ENCODE measurements at places on chromosomes 12 and 14.
A peak's percentile ranks its signal among the peaks of the same experiment; 100 is the strongest.

GRCh38 chr12:122730215-122731014, at the start of gene HCAR1:
HCAR1 (minus strand) TSS chr12:122730844; CDS start chr12:122730339, 505 bp downstream.
- DNase-seq = no peak

DNA sequence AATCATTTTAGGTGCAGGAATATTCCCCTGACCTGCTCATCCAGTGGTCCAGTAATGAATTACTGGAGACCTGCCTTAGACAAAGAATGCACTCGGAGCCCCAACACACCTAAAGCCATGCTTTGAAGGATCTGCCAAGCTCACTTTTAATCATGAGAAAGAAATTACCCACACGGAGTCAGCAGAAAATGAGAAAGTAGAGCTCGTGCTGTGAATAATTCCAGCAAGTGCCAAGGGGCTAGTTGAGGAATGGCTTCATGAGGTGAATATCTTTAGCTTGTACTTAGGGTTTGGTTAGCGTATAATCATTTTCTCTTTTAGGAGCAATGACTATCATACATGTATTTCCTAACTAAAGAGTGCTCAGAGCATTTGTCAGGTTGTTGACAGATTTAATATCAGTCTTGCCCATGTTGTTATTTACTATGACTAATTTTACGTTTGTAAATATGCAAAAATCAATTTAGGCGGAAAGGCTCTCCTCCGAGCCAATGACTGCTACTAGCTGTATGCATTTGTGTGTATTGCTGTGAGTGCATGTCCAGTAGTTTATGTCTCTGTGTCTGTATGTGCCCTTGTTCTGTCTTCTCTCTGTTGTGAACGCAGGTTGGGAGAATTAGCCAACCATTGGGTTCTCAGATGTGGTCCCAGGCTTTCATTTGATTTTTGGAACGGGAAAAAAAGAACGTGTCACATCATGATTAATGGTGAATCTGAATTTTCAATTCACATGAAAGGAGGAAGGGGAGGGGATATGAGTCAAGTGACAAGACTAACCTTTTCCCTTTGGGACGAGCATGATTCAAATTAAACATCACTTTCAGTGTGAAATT, 98.4 kb downstream of the RMST start:
- DNase-seq = no peak

- peak; percentile 83 for DNase-seq
Measured at GRCh38 chr14:53217316-53217994, 64.3 kb upstream of the DDHD1 start.

DNA sequence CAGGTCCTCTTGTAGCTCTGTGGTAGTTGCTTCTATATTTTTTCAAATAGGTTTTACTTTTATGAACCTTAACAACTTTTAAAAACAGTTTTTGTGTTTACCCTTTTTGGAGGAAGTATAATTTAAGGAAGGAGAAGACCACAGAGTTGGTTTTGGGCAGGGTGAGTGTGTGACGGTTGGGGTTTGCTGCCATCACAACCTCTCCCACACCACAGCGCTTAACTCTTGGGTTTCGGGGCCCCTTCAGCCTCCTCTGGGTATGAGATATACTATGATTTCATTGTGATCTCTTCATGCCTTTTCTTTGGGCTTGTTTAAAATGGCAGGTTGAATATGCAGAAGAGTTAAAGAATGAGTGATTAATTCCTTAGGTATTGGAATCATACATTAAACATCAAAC, 228.7 kb upstream of the CRY1 start:
- peak; percentile 55 for DNase-seq

DNA sequence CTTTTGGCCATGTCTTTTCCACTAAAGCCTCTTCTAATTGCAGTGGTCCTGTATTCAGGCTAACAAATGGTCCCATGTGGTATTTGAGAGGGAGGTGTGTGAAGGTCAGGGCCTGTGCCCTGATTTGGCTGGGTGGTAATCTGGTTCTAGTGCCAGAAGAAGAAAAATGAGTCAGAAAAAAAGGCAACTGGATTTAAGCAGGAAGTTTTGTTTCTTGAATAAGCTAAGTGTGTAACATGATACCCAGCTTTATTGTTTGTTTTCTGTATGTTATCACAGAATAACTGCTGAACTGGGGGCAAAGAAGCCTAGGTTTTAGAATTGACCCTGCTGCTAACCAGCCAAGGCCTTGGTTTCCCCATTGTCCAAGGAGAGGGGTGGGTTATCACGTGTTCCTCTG, 134.0 kb downstream of the ANO6 start:
- DNase-seq = no peak

GRCh38 chr14:57009585-57010515, 199.6 kb upstream of the OTX2 start:
- DNase-seq = no peak

DNA sequence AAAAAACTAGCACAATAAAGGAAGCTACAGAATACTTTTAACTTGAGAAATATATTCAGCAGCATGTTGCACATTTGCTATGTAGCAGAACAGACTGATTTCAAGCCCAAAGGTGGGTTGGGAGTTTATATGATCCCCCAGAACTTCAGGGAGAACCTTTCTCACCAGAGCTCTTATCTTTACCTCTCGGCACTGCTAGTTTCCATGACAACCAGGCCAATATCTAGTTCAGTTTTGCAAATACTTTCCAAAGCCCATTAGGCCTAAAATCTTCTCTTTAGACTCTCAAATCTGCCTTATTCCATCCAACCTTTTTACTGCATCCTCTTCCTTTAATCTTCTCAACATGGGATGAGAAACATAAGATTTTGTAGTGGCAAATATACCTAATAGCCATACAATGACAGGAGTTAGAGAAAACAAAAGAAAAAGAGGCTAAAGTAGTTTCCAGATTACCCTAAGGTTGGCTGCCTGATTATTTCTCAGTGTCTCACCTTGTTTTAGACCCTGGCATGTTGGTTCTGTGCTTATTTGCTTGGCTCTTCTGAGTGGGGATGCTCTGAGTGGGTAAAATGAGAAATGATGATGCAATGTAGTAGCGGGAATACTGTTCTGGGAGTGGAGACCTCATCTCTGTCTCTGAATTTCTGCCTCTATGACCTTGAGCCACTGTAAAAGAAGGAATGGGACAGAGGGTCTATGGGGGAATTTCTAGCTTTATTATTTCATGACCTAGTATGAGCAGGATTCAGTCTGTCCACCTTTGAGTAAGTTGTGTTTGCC, 427.6 kb upstream of the STXBP6 start:
- DNase-seq = no peak

- DNase-seq = no peak
Measured at GRCh38 chr12:55955800-55956508, 9.9 kb downstream of the PMEL start.

- DNase-seq = no peak
Measured at GRCh38 chr14:105147671-105148603, 20.6 kb downstream of the JAG2 start.

DNA sequence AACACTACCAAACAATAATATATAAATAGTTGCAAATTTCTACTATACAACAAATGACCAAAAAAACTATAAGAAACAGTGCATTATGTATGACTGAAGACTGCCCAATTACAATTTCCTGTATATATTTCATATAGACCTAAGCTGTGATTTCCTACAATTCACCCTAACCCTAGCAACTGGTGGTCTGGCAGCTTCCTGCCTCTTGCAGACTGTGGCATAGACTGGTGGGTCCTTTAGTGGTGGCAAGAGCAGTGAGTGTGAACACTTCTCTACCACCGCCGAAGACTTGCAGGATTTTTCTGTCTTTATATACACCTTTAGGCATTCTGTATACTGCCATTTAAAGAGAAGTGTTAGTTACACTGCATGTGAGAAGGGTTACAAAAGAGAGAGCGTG, 43.6 kb upstream of the CMAS start:
- DNase-seq = no peak

DNA sequence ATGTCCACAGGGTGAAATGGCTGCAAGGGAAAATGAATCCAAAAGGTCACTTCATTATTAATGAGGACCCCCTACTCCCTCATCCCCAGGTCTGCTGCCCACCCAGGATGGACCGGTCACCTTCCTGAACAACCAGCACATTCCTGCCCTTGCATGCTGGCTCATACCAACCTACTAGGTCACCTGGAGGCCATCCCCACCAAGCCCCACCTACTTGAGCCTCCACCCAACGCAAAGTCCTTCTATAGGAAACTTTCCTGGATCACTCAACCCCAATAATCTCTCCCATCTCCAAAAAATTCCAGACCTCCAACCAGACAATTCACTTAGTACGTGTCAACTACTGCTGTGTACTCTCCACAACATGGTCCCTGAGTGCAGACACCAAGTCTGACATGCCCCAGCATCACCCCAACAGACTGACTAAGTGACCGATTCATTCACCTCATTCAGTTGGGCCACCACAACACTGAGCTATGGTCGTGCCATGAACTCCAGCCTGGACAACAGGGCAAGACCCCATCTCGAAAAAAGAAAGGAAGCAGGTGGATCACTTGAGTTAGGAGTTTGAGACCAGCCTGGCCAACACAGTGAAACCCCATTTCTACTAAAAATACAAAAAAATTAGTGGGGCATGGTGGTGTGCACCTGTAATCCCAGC, 18.1 kb downstream of the CLMN start:
- DNase-seq = no peak

GRCh38 chr12:101784376-101784775, 45.1 kb upstream of the SYCP3 start:
- no peak for DNase-seq

DNA sequence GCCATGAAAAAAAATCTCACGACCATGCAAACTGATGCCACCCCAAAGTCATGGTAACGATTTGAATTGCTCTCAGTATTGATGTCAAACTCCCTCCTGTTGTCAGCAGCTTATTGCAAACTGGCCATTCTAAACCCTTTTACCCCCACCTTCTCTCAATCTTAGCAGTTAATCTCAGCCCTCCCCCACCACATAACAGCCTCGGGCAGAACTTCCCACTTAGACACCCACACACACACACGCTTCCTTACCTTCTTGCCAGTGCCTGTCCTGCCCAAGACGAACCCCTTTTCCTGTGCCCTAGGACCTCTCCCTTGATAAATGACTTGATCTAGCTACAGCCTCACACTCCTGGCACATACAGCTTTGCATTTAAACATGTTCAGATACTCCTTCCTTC, 56.6 kb downstream of the GPATCH2L start:
- no peak for DNase-seq

- DNase-seq = no peak
Measured at GRCh38 chr12:92506891-92507290, 195.9 kb upstream of the PLEKHG7 start.

DNA sequence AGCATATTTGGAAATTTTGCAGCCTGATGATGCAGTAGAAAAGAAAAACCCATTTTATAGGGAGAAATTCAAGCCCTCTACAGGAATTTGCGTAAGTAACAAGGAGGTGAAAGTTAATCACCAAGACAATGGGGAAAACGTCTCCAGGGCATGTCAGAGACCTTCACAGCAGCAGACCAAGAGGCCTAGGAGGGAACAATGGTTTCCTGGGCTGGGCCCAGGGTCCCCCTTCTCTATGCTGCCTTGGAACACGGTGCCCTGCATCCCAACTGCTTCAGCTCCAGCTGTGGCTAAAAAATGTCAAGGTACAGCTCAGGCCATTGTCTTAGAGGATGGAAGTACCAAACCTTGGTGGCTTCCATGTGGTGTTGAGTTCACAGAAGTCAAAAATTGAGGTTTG, 6.5 kb upstream of the KRT6C start:
- no peak for DNase-seq

DNA sequence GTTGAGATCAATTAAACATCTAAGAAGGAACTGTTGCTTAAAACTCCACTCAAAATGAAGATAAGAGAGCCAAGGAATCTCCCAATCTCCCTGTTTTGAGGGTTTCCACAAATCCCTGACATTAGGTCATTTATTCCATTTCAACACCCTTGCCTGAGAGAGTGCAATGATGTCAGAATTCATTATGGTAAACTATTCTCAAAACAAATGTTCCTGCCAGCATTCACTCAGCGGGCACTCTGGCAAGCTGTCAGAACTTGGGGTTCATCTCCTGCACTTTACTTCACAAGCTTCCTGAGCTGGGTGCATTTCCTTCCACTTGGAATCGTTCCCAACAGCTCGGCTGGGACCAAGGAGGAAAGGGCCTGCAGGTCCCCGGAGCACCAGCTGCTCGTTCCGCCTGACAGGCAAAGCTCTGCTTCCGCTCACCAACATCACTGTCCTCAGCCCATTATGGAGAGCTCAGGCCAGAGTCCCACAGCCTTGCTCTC, 117.8 kb downstream of the TTC7B start:
- no peak for DNase-seq

- DNase-seq = no peak
Measured at GRCh38 chr14:70660967-70661893, 19.5 kb downstream of the TTC9 start.
